Omental fat pad (tissue), 4 donors: ENCODE measurements at places on chromosomes 5 and 9. TPM values are rescaled to one million over a fixed set of nuclear protein-coding genes. Genes with fewer than 3 reads are reported as not detected.

LHX6 gene
- total RNA-seq = 2.2 TPM

ZNF367 gene
- 2.4 TPM for total RNA-seq

MYMK gene
- not detected for total RNA-seq

NOXA1 gene
- 0.84 TPM for total RNA-seq

MTX3 gene
- 8.9 TPM for total RNA-seq

TNFSF8 gene
- total RNA-seq = 3.2 TPM

NUTM2G gene
- total RNA-seq = not detected

DNA sequence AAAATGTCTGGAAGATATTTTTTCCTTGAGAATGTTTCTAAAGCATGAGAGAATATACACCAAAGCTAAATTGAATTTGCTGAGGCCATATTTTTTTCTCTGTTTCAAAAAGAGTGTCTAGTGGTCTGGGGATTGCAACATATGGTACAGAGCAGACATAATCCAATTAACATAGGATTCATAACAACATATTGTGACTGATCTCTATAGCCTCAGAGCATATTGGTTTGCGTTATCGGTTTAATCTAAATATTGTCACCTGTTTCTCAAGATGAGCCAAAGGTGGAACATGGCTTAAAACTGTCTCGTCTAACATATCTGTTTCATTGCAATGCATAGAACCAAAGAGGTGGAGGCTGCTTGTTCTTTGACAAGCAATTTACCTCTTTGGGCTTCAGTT, 3.9 kb downstream of the PPP3R2 start:
- DNase-seq = no peak

DNA sequence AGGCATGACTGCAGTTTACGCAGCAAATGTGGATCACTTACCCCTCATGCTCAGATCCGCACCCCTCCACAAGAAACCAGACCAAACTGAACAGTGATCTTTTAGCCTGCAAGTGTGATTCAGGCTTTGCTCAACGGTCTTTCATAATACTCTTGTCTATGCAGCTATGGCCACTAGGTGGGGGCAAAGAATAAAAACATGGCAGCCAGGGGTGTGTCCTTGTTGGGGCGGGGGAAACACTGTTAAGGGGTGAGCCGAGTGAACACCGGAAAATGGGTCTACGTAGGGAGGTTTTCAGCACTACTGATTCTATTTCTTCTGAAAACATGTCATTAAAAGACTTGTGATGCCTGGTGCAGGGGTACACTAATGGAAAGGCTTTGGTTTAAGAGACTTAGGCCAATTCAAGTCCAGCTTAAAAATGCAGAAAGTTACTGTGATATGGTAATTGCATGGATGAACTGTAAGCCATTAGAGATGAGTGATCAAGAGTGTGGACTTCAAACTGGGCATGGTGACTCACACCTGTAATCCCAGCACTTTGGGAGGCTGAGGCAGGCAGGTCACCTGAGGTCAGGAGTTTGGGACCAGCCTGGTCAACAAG, 49.9 kb upstream of the GPR151 start:
- DNase-seq = peak; percentile 23

- no peak for DNase-seq
Measured at GRCh38 chr5:91885291-91886265, 502.5 kb upstream of the ARRDC3 start.

- no peak for DNase-seq
Measured at GRCh38 chr5:60487476-60487875, 212.5 kb downstream of the DEPDC1B start.

DNA sequence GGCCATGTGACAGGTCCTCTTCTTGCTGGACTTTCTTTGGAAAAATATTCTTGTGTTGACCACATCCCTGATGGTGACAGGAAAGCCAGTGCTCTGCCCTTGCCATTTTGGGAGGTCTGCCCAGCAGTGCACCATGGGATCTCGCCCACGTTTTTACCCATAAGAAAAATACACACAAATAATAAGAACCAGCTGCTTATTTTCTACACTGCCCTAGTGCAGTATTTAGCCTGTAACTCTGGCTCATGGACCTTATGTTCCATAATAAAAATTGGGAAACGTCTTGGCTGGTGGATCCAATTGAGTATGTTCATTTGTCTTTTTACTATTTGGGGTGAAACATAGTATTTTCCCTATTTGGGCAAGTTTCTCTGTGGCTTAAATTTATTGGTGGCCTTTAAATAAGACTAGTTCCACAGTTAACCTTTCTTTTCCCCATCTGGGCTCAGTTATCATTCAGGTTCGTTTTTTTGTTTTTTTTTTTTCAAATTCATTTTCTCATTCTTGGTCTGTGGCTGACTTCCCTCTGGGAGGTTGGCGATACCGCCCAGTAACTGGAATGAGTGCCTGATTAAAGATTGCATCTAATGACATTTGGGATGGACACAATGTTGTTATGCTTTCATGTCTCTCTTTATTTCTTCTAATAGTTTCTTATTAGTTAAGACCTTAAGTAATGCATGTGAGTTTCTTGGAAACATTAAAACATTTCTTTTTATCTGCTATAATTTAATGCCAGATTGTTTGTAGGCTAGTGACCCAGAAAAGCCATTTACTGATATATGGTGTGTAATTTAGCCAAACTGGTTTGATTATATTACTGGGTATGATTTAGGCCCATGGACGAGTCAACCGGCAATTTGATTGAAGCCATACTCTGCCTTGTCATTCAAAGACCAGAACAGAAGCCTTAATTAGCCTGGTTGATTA, 163.7 kb downstream of the FGF10 start:
- DNase-seq = no peak

- no peak for DNase-seq
Measured at GRCh38 chr5:126544087-126544740, 50.8 kb downstream of the ALDH7A1 start.

DNA sequence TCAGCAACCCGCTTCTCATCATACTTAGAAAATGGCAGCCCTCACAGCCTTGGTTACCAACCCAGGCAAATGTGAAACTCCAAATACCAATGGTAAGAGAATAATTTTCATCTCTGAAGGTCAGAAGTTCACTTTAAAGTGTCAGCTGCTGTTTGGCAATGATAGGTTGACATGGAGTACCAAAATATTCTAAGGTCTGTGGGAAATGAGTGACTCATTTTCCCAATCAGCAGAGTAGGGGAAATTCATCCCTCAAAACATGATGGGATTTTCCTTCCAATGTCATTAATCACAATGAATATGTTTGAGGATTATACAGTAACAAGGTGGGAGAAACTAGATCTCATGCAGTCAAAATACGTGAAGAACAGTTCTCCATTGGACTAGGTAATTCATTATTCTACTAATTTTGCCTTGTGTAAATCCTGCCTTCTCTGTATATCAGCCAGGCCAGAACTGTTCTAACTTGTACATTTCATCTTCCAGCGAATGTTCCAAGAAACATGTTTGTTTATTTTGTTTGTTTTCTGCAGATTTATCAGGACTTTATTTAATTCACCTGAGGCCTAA, 53.1 kb upstream of the ERBIN start:
- DNase-seq = no peak

DNA sequence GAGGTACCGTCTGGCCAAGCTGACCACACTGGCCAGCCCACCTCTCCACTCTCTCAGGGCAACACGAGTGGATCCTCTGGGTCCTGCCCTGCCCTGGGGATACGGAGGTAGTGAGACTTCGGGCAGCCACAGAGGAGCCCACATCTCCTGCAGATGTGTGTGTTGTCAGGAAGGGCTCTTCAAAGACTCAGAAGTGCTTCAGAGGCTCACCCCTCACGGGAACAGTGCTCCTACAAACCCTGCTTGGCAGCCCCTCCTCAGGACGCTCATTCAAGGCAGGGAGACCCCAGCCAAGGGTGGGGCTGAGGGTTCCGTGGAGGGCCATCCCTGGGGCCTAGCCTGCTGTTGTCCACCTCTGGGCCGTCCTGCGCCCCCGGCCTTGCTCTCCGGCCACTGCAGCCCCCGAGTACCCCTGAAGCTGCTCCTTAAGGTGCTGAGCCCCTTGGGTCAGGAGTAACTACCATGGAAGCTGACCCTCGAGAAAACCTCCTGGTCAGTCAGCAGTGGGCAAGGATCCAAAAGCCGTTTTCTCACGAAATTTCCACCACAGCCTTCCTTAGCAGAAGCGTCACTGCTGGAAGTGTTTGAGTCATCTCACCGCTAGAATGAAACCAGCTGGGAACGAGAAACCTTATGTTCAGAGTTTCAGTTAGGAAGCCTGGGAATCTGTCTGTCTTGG, 23.2 kb upstream of the LRRC14B start:
- DNase-seq = no peak

- DNase-seq = no peak
Measured at GRCh38 chr9:95556521-95556920, 39.8 kb upstream of the PTCH1 start.

- DNase-seq = no peak
Measured at GRCh38 chr9:105121861-105122430, 122.5 kb upstream of the SLC44A1 start.

DNA sequence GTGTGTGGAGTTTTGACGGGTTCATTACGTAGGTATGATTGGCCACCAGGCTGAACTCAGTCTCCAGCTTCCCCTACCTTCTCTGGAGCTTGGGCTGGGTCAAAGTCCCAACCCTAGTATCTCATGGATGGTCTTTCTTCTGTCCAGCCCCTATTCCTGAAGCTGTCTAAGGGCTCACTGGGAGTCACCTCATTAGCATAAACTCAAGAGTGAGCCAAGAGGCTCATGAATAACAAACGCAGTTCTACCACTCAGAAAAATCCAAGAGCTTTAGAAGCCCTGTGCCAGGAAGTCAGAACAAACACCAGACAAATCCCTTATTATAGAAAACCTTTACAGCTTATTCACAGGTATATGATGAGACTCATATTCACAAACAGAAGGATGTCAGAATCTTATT, 180.3 kb upstream of the NFIL3 start:
- DNase-seq = no peak

DNA sequence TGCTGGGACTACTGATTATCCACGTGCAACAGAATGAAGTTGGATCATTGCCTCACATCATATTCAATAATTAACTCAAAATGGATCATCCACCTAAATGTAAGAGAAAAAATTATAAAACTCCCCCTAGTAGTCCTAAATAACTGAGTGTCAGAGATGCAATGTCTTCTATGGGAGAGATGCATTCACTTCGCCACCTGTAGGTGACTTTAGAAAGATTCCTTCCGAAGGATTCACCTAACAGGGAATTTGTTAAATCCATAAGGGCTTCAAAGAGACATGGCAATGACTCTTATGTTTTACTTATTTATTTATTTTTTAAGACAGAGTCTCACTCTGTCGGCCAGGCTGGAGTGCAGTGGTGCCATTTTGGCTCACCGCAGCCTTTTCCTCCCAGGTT, 526.0 kb downstream of the MTRR start:
- no peak for DNase-seq

DNA sequence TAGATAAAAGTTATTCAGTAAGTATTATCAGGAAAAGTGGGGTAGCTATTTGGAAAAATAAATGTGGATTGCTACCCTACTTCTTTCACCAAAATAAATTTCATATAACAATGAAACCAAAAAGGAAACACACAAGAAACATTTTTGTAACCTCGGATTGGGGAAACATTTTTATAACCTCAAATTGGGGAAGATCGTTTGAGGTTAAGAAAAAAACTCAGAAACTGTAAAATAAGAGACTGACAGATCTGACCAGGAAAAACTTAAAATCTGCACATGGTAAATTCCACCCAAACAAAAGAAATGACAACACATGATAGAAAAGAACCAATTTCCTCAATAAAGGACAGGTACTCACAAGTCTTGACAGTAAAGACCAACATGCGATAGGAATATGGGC, 13.5 kb downstream of the EFCAB9 start:
- DNase-seq = no peak

- DNase-seq = no peak
Measured at GRCh38 chr5:31944684-31945445, 229.3 kb downstream of the GOLPH3 start.

- no peak for DNase-seq
Measured at GRCh38 chr5:1983401-1983800, 100.7 kb upstream of the IRX4 start.

- DNase-seq = no peak
Measured at GRCh38 chr9:76223749-76224340, 170.4 kb downstream of the RFK start.

DNA sequence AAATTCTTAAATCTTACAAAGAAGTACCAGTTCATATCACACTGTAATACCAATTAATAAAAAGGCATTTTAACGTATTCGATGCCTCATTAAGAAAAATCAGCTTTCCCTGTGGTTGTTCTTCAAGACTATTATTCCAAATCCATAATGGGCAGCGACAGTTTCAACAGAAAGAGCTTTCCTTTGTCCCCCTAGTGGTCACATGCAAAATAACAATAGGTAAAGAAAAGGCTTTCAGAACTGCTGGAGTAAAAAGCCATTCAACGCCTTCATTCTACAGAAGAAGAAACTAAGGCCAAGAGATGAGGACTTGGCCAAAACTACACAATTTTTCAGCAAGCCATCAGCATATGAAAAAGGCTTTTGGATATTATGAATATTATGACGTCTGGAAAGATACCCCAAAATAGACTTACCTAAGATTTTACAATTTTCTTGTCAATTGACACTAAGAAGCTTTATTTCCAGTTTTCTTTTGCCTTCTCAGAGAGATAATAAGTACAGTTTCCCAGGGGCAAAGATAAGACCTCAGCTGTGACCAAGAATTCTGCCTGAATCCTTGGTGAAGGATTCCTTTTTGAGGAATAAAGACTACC, 6.7 kb upstream of the CDH6 start:
- DNase-seq = no peak

DNA sequence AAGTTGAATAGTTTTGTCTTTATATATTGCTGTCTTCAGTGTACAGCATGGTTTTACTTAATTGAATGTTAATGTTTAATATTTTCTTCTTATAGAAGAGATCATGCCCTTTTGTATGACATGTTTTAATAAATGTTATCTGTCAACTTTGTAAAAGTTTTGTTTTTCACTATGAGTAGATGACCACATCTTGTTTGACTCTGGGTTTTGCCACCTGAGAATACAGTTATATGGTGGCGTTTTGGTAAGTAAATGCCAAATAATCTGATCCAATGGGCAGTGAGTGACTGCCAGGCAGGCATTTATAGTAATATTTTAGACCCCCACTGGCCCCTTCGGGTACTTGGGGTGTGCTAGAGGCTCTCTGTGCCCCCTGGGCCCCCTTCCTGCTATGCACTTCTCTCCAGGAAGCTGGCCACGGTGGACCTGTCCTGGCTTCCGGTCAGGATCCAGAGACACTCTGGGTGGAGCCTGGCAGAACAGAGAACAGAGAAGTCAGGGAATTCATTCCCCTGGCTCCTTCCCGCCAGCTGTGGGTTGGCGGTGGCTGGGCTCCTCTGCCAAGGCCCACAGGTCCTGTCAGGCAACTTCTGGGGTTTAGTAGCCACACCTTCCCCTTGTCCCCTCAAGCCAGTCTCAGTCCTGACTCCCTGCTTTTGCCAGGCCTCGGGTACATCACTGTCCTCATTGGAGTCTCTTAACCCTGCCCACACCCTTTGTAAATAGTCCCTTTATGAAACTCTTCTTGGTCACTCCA, 22.2 kb upstream of the ZBTB34 start:
- no peak for DNase-seq

- DNase-seq = no peak
Measured at GRCh38 chr5:56516035-56516434, 282.9 kb upstream of the ANKRD55 start.

DNA sequence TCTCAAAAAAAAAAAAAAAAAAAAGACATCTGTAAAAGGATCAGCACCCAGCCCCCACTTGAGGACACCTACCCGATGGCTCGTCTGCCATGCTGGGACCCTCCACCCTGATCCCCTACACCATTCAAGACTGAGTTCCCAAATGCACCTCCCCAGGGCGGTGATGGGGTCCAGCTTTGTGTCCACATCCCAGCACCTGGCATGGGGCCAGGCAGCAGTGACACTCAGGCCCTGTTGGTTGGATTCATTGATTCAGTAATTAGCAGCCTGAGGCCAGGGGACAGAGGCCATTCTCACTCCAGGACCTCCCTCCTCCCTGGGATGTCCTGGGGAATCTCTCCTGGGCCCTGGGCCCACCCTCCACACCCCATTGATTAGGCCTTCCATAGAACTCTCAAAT, 88.8 kb upstream of the RUFY1 start:
- no peak for DNase-seq
